ENCODE measurements at places on chromosomes 7 and 10.

GRCh38 chr10:103745341-103746247 is 109.8 kb downstream of the SH3PXD2A start:
- no peak for DNase-seq

DNA sequence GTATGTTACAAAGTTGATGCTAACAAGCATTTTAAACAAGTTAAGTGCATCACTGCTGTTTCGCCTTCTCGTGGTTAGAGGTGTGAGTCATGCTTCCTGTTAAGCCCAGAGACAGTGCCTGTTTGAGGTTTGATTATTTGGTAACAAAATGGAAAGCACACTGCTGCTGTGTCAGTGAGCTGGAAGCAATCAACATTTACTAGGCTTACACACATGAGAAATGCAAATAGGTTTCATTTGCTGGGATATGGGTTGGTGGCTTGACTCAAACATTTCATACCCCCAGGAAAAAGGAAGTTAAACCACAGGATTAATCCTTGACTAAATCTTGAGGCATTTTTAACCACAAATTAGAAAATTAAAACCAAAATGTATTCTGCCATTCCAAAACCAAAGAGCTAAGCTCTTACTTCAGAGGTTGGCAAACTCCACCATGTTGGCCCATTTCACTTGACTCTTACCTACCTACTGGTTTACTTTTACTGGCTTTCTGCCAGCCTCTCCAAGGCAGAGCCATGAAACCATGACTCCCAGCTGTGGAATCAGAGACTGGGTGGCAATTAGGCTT is 139.2 kb downstream of the ETV1 start:
- DNase-seq, result peak; percentile 87

DNA sequence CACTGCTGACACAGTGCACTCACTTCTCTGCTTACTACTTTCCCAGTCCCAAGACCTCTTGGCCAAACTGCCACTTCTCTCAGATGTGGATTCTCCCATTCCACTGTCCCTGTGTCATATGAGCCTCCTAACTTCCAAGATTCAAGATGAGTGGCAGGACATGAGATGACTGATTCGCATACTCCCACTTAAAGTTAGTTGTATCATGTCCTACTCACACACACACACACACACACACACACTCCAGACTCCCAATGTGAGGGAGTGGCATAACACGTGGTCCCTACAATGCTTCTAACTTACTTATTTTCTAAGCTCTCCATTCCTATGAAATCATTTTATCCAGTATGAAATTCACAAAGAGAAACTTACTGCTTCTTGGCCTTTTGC is 67.0 kb upstream of the CAV2 start:
- DNase-seq, result no peak

GRCh38 chr10:86712317-86712707 is 44.0 kb downstream of the LDB3 start:
- no peak for DNase-seq

GRCh38 chr10:70034232-70034631 is 18.4 kb upstream of the MACROH2A2 start:
- no peak for DNase-seq

- peak; percentile 95 for DNase-seq
Measured at GRCh38 chr10:69769395-69769992, 32.2 kb upstream of the COL13A1 start.

DNA sequence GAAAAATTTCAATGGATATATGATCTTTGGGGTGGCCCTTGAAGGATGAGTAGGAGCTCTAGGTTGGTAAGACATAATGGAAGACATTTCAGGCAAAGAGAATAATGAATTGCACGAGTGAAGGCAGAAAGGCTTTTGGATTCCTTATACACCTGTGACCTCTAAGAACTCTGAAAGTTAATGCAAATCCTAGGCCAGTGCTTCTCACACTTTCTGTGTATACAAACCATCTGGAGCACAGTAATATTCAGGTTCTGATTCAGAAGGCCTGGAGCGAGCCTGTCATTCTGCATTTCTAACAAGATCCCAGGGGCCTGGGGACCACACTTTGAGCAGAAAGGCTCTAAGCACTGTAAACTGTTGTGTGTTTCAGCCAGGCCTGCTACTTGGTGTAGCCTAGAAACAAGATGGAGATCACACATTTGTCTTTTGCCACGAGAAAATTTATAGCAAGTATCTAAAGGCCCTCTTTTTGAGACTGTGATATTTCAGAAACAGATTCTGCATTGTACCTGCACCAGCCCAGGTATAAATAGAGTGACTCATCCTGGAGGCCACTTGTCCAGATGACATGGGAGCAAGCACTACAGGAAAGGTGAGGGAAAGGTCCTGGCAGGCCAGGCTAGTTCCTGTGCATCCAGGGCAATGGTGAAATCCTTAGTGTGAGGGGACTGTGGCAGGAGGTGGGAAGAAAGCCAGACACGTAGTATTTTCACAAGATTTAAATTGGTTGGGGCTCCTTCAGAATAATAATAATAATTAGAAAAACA is 24.4 kb downstream of the MRPS33 start:
- no peak for DNase-seq

DNA sequence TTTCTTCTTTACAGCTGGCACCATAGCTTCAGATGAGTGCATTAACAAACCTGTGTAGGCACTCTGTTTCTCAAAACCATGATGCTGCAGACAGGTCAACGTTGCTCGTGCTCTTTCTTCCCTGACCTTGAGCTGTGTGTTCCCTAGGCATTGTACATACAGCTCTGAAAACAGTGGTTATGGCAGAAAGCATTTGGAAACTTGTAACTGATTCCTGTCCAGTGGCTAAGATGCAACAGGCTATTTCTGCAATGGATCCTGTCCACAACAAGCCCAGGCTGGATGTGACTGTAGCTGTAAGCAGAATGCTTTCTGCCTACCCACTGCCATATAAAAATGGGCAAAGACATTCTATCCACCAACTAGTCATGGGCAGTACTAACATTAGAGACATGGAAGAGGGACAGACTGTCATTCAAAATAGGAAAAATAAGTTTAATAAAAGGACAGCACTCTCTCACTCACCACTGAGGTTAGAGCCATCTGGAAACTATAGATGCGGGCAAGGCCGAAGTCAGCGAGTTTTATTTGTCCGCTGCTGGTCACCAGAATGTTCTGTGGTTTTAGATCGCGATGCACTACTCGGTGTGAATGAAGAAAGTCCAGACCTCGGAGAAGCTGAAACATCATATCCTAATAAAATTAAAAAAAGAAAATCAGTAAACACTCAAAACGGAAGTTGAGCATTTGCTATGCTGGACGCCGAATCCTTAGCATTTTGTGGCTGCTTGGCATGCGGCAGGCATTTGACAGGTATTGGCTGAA is 111.0 kb downstream of the CDK6 start:
- DNase-seq, result no peak

DNA sequence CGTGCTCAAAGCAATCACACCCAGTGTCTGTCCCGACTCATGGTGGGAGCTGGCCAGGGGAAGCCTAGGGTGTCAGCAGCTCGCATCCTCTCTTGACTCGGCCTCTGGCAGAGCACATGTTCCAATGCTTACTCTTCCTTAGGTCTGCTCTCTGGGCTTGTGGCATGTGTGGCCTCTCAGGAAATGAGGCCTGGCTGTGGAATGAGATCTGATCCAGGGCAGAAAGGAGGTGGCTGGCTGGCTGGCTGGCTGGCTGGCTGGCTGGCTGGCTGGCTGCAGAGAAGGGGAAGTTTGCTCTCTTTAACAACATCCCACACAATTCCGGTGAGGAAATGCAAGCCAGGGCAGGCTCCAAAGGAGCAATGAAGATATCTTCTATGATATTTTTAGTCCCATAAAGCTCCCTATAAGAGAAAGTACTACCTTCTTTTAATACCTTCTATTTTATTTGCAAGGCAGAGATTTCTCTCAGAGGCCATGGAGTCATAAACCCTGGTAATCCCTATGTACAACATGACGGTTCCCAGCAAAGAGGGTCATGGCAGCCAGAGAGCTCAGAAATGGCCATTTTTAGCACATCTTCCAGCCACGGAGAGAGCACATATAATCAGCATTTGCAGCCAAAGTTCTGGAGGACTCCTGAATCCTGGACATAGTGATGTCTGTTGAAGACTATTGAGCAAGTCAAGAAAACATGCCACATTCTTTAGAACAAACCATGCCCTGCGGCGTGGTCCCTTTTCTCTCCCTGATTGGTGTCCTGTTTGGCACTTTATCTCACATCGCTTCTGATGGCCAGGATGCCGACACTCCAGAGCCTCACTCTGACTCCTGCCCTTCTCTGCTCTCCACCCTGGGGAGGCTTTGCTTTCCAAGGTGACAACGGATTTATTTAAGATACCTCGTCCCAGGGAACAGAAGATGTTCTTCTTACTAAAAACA is 153.7 kb downstream of the FANK1 start:
- DNase-seq, result peak; percentile 87

DNA sequence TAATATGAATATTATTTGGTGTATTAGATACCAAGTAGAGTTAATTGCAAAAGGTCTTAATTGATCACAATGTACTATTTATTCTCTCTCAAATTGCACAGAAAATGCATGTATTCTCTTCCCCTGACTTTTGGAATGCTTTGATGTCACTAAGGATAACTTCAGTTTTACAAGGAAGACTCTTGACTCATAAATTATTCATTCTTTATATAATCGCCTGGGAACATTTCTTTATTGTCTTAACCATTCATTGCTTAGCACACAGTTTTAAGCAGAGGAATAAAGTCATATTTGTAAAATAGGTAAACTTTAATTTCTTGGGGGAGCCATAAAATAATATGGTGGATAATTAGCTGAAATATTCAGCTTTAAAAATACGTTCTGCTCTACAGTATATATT is 306.0 kb upstream of the TMEM229A start:
- DNase-seq, result no peak

- no peak for DNase-seq
Measured at GRCh38 chr7:86748843-86749719, 105.4 kb downstream of the GRM3 start.

DNA sequence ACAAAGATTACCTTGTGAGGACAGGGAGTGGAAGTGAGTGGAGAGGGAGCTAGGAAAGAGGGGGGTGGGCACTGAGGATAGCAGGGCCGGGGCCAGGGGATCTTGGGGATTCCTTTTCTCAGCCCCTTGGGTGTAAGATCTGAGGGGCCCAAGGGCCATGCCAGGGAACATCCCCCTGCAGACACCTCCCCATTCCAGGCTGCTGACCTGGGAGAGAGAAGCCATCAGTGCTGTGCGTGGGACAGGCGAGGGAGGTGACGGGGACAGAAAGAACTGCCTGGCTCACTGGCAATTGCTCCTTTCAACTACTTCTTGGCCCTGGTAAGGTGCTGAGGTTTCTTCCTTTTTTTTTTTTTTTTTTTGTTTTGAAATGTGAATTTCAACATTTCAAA is 12.0 kb upstream of the BTBD16 start:
- DNase-seq, result no peak

DNA sequence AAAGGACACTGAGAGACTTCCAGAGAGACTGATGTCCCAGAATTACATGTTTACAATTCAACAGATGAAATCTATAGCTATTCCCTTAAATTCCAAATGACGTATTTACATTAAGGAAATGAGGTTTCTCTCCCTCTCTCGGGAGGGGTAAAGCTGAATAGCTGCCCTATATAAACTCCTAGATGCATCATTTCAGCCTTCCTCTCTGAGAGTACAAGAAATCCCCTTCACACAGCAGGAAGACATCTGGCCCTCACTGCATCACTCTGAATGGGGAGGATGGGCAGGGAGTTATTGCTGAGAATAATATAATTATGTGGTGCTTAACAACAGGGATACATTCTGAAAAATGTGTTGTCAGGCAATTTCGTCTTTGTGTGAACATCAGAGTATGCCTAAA is 11.0 kb downstream of the POT1 start:
- DNase-seq, result no peak

DNA sequence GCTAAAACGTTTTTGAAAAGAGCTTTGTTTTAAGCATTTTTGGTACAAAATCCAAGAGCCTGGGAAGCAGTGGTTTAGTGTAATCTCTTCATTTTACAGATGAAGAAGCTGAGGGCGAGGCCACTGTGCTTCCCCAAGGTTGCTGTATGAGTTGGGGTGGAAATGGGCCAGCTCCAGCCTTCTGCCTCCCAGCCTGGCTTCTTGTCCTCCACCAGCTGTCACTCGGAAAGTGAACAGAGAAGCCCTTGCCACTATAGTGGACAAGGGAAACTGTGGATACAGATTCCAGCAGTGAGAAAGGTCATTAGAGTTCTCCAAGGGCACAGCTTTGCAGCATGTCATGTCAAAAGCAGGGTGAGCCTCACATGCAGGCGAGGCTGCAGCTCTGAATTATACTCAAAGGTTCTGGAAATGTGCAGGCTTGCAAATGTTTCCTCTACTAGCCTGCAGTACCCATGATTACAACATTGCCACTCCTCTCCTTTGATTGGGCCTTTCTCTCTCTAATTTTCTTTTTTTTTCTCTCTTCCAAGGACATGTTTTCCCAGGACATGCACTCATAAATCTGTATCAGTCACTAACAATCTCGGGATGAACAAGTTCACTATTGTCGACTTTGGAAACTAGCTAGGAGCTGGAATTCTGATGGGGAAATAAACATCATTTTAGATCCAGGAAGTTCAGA is 33.0 kb downstream of the BAMBI start:
- no peak for DNase-seq

GRCh38 chr7:1850976-1851571 is 181.0 kb downstream of the ELFN1 start:
- no peak for DNase-seq

DNA sequence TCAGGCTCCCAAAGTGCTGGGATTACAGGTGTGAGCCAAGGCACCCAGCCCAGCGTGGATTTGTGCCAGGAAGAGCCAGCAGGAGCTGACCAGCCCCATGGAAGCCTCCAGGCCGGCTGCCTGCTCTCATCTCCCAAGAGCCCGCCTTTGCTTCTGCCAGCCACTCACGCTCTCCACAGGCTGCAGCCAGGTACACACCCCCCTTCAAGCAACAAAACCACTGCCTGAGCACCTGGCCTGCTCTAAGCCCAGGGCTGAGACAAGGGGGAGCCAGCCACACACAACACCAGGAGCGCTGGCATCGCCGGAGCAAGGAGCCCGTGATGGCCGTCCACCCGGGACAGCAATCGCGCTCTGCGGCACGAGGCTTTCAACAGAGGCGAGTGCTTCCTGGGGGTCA is 34.5 kb downstream of the MAD1L1 start:
- DNase-seq, result no peak

- DNase-seq, result peak; percentile 84
Measured at GRCh38 chr10:99834410-99834809, 52.0 kb downstream of the ABCC2 start.

DNA sequence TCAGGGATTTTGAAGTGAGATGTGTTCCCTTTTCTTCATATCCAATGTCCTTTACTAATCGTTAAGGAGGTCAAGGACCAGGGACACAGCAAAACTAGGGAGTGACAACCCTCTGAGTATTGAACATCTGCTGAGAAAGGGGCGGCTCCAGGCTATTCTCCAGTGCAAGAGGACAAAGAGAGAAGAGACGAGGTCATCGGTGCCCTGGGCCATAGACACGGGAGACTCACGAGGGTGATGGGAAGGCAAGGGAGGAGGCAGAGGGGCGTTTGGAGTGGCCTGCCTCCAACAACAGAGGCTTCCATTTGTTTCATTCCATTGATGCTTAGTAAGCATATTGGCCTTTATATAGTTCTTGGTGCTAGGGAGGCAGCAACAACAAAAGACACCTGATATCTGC is 268.4 kb downstream of the CXCL12 start:
- DNase-seq, result no peak
